ENCODE measurements at places on chromosomes 13 and 19.

- no peak for DNase-seq
Observed at GRCh38 chr13:112970552-112971287, 1.7 kb downstream of the MCF2L start.

- no peak for DNase-seq
Observed at GRCh38 chr13:51786425-51787265, 17.3 kb downstream of the DHRS12 start.

DNA sequence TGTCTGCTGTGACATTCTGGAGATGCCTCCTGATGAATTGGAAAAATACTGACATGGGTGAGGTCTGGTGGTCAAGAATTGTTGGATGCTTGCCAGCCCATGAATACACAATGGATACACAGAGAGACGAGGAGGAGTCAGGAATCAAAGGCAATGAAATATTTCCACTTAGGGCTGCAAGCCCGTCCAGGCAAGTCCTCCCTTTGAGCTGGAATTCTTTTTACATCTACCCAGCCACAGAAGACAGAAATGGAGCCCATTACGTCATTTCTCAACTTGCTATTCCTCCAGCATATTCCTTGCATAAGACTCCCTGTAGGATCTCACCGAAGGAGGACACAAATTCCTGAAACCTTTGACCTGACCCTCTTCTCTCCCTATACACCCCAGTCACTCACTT is 15.7 kb upstream of the IGFL4 start:
- DNase-seq, result no peak

GRCh38 chr13:53411463-53411862 is 382.9 kb downstream of the OLFM4 start:
- DNase-seq, result no peak

DNA sequence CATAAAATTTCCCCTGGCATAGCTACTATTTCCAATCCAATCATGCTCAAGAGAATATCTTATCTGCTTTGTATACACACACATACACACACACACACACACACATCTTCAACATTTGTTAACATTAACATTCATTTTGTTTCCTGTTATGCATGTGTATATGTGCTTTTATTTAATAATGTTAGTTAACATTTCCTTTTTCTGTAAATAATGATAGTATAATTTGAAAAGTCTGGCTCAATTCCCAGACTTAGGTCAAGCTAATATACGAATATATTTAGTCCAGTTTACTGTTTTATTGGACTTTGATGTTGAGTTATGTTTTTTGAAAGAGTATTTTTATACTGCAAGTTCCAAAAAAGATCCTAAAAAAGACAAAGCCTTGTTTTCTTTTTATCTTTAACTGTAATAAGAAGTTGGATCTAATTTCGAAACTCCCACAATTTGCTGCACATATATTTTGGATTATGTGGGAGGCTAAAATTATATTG is 1072.4 kb downstream of the EFNB2 start:
- no peak for DNase-seq

- no peak for DNase-seq
Observed at GRCh38 chr19:56295531-56296455, 18.8 kb downstream of the ZSCAN5A start.

GRCh38 chr19:29620931-29621351 is 14.9 kb downstream of the POP4 start:
- DNase-seq, result no peak

DNA sequence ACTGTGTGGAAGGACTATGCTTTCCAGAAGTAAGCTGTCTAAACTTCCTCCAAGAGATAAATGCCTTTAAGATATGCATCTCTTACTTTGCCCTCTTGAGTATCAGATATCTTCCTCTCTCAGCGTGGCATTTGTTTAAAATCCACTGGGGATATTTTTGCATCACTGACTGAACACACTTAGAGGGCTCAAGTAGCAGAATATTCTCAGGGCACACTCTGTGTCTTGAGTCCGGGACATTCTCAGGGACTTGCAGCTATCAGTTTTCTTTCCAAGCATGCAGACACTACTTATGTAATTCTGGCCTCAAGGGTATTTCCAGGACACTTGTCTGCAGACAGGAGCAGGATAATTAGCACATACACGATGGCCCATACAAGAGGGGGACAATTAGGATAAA is 84.7 kb downstream of the ERCC5 start:
- no peak for DNase-seq

DNA sequence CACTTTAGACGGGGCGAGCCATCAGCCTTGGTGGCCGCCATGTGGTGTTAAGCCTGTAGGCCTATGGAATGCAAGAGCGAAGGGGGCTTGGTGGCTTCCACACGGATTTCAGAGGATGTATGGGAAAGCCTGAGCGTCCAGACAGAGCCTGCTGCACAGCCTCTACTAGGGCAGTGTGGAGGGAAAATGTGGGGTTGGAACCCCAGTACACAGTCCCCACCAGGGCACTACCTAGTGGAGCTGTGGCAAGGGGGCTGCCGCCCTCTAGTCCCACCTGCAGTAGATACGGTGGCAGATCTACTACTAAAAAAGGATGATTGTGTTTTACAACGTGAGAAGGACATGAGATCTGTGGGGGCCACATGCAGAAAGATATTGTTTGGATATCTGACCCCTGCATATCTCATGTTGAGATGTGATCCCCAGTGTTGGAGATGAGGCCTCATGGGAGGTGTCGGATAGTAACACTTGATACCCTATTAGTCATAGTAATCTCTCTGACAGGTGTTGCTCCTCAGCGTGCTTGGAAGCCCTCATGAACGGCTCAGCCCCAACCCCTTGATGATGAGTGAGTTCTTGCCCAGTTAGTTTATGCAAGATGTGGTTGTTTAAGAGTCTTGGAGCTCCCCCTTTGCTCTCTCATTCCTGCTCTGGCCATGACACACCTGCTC is 45.6 kb downstream of the LHFPL6 start:
- no peak for DNase-seq

- DNase-seq, result no peak
Observed at GRCh38 chr13:44955406-44955805, 33.9 kb downstream of the NUFIP1 start.

- no peak for DNase-seq
Observed at GRCh38 chr19:42010245-42011126, 16.5 kb upstream of the ATP1A3 start.

- DNase-seq, result no peak
Observed at GRCh38 chr13:79312340-79312855, 93.7 kb downstream of the RBM26 start.

DNA sequence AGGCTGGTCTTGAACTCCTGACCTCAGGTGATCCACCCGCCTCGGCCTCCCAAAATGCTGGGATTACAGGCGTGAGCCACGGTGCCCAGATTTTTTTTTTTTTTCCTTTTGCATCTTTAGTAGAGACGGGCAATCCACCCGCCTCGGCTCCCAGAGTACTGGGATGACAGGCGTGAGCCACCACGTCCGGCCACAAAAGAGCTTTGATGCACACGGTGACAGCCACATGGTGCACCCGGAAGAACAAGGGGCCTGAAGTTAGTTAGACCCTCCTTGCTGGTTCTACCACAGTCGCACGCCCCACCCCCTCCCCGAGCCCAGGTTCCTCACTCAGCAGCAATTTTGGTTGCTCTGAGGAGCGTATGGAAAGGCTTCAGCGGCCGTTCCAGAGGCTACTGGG is 54.2 kb upstream of the USE1 start:
- DNase-seq, result no peak

GRCh38 chr19:7618771-7619510 is 10.4 kb downstream of the XAB2 start:
- DNase-seq, result no peak

DNA sequence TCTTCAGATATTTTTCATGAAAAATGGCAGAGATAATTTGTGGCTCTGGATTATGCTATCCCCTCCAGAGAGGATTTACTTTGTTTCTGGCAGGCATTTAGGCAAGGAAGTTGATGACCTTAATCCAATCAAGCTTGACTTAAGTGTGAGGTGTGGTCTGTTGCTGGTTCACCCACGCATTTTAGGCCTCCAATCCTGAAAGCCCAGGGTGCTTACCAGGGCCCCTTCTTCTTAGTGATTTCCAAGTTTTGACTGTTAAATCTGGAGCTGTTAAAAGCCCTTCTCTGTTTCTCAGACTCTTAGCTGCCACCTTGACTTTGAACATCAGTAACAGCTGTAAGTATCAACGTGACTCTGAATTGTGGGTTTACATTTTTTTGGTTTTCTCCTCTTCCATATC is 161.8 kb downstream of the DNAJC15 start:
- DNase-seq, result no peak

DNA sequence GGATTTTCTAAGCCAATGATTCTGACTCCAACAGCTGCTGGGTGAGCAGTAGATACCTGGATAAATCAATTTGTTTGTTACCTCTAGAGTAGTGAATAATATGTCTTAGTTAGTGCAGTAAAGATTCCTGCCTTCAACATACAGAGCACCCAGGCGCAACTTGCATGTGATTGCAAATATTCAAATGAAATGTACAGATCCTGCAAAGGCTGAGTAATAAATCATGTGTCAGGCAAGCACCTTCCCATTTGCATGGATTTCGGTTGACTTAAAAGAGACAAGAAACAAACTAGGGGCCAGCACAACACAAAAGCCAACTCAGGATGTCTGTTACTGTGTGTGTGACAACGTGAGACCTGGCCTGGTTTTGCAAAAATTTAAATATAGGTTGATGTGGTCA is 79.7 kb downstream of the TNFSF11 start:
- DNase-seq, result no peak

DNA sequence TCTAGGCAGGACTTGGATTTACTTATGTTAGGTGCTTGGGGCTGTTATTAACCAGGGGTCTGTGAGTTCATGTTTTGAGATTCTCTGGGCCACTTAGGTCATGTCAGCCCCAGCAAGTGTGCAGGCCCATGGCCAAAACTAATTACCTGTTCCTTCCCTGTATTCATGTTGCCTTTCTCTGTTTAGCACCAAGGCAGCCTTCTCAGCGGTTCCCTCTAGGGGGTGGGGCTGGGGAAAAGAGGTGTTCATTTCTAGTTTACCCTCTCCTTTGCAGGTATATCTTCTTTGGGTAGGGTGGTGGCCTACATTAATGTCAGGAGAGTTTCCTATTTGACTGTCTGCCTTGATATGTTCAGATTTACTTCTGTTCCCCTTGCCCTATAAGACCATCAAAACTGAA is 61.7 kb downstream of the PDS5B start:
- no peak for DNase-seq

DNA sequence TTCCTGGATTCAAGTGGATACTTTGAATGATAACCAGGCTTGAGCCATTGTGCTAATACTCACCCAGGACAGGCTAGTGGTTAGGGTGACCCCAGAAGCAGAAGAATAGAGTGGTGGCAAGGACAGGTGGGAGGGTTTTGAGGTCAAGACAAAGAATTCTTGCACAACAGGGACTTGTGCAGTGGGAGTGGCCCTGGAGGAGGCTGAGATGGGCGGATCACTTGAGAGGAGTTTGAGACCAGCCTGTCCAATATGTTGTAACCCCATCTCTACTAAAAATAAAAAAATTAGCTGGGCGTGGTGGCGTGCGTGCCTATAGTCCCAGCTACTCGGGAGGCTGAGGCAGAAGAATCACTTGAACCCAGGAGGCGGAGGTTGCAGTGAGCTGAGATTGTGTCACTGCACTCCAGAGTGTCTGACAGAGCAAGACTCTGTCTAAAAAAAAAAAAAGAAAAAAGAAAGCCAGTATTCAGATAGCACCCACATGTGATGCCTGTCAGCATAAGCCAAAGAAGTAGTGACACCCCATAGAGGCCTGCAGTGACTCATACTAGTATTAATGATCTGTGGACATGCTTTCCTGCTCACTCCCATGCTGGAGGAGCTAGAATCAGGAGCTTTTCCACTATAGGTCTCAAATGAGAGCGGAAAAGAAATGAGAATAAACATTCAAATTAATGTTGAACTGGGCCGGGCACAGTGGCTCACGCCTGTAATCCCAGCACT is 78.7 kb downstream of the RNF17 start:
- DNase-seq, result no peak
